ENCODE measurements at places on chromosomes 16 and 17. TPM values are rescaled to one million over a fixed set of nuclear protein-coding genes. Genes with fewer than 3 reads are reported as not detected.

The LPCAT2 gene
- 7.7 TPM for polyA plus RNA-seq

The CDRT15L2 gene
- polyA plus RNA-seq = not detected

DNA sequence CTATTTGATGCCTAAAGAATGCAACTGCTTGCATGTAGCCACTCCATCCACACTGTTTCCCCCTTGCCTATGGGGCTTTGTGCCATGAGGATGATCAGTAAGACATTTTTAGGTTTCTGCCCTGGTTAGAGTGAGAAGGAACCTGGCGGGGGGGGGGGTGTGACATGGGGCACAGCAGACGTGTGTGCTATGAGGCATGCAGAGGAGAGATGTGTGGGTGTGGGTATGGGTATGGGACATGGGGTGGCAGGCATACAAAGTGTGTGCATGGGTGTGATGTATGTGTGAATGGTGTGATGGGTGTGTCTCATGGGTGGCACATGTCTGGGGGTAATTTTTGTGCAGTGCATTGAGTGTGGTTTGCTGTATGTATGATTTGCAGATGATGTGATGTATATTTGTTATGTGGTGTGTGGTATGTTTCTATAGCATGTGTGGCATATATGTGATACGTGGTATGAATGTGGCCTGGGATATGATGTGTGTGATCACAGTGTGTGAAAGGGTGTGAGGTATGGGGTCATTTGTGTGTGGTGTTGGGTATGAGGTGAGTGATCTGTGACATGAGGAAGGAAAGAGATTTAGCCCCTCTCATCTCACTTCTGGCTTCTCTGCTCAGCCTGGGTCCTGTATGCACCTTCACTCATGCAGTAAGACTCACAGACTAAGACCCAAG lies 14.9 kb downstream of the CCDC182 start:
- no peak for DNase-seq

DNA sequence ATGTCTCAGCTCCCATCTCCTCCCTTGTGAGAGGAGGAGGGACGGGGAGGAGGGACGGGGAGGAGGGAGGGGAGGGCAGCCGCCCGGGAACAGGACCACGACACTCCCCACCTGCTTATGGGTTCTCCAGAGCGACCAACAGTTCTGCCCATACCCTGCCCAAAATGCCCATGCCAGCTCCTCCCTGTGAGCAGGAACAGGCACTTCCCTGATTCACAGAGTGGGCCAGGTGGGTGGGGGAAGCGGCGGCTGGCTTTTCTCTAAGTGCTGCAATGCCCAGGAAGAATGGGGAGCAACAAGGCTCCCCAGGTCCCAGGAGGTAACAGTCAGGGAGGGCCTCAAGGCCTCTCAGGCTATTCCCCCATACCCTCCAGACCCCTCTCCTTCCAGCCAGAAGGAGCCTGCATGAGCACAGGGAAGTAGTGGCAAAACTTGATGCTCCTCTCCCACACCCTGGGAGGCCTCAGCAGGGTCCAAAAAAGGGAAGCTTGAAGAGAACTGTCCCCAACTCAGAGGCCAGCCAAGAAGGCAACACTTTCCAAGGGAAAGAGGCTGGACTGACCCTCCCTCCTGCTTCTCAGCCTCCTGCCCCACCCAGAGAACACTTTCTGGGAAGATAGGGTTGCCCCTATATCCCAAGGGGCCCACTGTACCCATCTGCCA lies 53.8 kb downstream of the MYO18A start:
- no peak for DNase-seq

- no peak for DNase-seq
Observed at GRCh38 chr16:49739381-49739780, 116.5 kb downstream of the ZNF423 start.

Measured in kidney (tissue), 22 donors.